ENCODE measurements at places on chromosomes 2 and 18.
A peak's percentile ranks its signal among the peaks of the same experiment; 100 is the strongest.

- peak; percentile 97 for DNase-seq
Observed at GRCh38 chr2:1556776-1557466, 143.7 kb downstream of the TPO start.

DNA sequence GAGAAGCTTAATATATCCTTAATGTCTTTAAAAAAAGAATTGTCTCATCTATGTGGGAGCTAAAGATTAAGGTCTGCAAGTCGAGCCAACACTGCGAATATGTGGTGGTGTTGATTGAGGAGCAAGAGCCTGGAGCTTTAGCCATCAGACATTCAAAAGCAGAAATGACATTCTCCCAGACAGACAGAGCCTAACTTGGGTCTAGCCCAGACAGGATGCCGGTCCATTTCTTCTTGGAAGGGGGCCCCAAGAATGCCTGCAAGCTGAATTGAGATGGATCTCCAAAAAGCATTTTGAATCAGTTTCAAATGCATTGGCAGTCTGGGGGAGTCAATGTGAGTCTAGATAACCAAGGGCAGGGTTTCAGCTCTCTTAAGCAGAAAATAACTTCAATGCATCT is 30.1 kb upstream of the EML4 start:
- DNase-seq = no peak

- DNase-seq = no peak
Observed at GRCh38 chr2:17160594-17160993, 357.6 kb downstream of the RAD51AP2 start.

GRCh38 chr2:112839407-112840067 is 3.0 kb upstream of the IL1B start:
- no peak for DNase-seq

DNA sequence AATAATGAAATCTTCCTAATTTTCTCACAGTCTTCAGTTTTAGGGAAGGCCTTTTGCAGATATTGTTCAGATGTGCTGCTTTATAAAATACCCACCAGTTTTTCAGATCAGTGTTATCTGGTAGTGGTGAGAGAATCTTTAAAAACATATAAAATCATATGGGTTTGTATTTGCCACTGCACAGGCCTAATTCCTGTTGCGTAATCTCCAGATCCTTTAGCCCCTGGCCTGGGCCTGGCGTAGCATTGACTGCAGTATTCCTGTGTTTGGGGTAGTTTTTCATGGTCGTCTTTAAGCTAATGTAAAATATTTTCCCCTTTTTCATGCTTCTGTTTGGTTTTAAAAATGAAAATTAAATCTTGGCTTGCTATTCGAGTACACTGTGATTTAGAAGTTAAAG is 43.2 kb downstream of the TSHZ1 start:
- no peak for DNase-seq

GRCh38 chr2:40488927-40489677 is 37.2 kb upstream of the SLC8A1 start:
- peak; percentile 57 for DNase-seq

GRCh38 chr2:134936691-134937090 is 18.1 kb downstream of the CCNT2 start:
- no peak for DNase-seq

GRCh38 chr18:3652380-3653262 is 202.6 kb downstream of the TGIF1 start:
- DNase-seq = peak; percentile 98

DNA sequence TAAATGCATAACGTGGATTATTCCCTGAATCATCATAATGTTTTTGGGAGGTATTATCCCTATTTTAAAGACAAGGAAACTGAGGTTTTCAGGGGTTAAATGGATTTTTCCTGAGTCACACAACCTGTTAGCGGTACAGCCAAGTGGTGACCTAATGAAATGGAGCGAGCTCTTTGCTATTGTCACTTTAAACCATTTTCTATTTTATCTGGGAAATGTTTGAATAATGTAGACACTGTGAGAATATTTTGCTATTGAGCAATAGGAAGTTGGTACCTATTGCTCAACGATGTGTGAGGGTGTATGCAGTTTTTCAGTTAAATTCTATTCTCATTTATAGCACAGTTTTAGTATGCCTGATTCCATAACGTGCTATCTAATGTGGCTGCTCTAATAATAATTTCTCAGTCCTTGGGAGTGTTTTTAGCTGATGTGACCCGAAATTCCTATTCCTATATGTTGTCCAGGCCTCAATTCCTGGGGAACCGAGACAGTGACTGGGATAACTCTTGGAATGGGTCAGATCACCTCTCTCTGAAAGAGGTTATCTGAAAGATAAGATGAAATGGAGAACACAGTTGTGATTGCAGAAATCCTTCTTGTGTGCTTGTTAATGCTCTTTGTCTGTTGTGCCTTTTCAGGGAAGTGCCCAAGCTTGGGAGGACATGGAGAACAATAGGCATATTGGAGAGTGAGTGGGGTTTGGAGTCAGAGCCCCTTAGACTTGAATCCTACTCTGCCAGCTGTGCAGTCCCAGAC is 38.4 kb downstream of the ABCB11 start:
- DNase-seq = no peak

- no peak for DNase-seq
Observed at GRCh38 chr18:78977637-78978348, 1.8 kb upstream of the SALL3 start.

- DNase-seq = no peak
Observed at GRCh38 chr2:88885679-88886416, 194.4 kb downstream of the RPIA start.

- peak; percentile 97 for DNase-seq
Observed at GRCh38 chr18:46155641-46156051, 51.5 kb downstream of the HAUS1 start.

GRCh38 chr18:68772268-68772667 is 25.6 kb upstream of the CCDC102B start:
- DNase-seq = no peak

DNA sequence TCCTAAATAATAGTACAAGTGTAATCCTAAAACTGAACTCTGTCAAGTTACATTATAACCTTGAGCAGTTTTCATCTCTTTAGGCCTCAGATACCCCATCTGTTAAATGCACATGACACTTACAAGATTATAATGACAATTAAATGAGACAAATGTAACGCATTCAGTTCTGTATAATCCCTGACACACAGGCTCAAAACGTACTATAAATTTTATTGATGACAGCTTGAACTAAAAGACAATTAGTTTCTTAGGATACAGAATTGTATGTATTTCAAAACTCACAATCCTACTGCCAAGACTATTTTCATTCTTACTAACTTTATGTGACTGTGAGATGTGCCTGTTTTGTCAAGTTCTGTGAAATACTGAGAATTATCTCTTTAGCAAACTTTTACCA is 56.2 kb downstream of the GFPT1 start:
- DNase-seq = no peak

- DNase-seq = no peak
Observed at GRCh38 chr2:179513181-179513580, 248.5 kb upstream of the SESTD1 start.

GRCh38 chr2:24111407-24111901 is 11.7 kb downstream of the PFN4 start:
- peak; percentile 41 for DNase-seq

- DNase-seq = no peak
Observed at GRCh38 chr2:10547663-10548376, 99.7 kb upstream of the ODC1 start.

GRCh38 chr2:7766088-7766722 is 849.0 kb downstream of the RNF144A start:
- DNase-seq = no peak

- DNase-seq = no peak
Observed at GRCh38 chr2:181698223-181698622, 17.9 kb upstream of the NEUROD1 start.

GRCh38 chr2:85393836-85394235 is 16.3 kb downstream of the CAPG start:
- no peak for DNase-seq

- DNase-seq = no peak
Observed at GRCh38 chr2:29307519-29307918, 192.3 kb downstream of the CLIP4 start.

- no peak for DNase-seq
Observed at GRCh38 chr2:25585189-25585588, 88.2 kb downstream of the DTNB start.

- no peak for DNase-seq
Observed at GRCh38 chr2:77017355-77017745, 504.8 kb downstream of the LRRTM4 start.

- no peak for DNase-seq
Observed at GRCh38 chr18:69980509-69980908, 32.8 kb upstream of the CD226 start.

DNA sequence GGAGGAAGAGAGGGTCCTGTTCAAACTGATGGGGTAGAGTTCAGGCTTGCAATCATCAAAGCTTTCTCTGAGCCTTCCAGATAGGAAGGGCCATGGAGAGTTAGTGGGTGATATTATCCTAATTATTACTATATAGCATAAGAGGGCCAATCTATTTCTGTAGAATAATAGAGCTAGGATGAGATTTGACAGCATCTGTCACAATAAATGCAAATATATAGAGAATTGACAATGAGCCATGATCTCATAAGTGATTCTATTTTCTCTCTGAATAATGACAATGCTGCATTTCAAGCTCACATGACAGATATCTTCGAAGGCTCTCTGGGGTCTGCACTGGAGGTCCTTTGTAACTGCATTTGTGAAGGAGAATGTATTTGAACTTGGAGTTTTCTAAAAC is 521.9 kb upstream of the CELF4 start:
- no peak for DNase-seq

- DNase-seq = no peak
Observed at GRCh38 chr2:100887713-100888495, 68.0 kb downstream of the NPAS2 start.

DNA sequence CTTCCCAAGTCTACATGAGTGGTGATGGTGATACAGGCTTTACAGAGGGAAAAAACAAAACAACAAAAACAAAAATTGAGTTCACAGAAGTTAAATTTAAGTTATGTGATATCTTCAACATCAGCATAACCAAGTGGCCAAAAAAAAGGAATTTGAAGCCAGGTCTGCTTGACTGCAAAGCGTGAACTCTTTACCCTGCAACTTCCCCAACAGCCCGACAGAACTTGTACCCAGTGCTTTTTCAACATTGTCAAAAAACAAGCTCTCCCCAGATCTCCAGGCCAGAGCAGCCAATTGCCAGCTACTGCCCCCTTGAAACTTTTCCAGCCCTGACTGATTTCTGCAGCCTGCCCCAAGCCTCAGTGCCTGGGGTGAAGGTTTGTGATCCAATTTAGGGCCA is 76.7 kb downstream of the RNF144A start:
- DNase-seq = no peak

GRCh38 chr2:216490061-216490460 is 8.6 kb upstream of the RPL37A start:
- peak; percentile 13 for DNase-seq

DNA sequence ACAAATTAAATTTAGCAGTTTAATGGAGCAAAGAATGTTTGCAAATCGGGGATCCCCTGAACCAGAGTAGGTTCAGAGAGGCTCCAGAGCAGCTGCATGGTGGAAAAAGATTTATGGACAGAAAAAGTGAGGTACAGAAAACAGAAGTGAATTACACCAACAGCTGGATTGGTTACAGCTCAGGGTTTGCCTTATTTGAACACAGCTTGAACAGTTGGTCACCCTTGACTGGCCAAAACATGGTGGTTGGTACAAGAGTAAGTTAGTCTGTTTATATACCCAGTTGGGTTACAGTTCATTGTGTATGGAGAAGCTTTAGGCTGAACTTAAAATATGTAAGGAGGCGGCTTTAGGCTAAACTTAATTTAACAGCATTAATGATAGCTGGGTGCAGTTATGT is 5.4 kb upstream of the CDCA7 start:
- no peak for DNase-seq

- no peak for DNase-seq
Observed at GRCh38 chr2:24515831-24516230, 24.8 kb downstream of the NCOA1 start.

- DNase-seq = no peak
Observed at GRCh38 chr2:222272446-222273015, 26.3 kb downstream of the PAX3 start.

GRCh38 chr2:24658531-24659202 is 134.5 kb downstream of the PTRHD1 start:
- DNase-seq = no peak

DNA sequence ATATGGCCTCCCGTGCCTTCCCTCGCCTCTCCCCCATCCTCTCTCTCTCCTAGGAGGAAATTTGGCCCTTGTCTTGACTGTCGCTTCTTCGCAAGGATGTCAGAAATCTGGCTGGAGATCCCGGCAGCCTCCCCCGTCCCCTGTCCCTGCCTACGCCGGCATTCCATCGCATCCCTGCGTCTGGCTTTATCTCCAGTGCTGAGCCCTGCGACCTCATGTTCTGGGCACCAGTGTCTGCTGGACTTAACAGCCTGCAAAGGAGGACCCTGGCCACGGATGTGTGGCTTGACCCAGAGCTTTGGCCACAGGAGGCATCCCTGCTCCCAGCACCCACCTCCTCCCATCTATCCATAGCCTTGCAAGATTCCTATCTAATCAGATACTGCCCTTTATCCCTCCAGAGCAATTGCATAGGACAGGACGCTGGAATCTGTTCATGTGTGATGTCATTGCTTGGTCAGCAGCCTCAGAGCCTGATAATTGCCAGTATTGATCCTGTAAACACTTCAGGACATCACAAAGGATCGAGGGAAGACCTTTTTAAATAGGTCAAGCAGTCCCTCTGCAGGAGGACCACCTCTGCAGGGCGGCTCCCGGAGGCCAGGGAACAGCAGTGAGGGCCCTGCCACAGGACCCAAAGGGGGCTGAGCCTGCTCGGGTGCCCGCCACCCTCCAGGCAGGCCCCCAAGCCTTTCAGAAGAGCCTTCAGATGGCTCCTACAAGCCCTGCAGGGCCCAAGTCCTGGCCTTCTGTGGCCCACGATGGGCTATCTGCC is 168.2 kb downstream of the TWIST2 start:
- no peak for DNase-seq

- DNase-seq = no peak
Observed at GRCh38 chr2:102522890-102523289, 49.9 kb downstream of the SLC9A4 start.

DNA sequence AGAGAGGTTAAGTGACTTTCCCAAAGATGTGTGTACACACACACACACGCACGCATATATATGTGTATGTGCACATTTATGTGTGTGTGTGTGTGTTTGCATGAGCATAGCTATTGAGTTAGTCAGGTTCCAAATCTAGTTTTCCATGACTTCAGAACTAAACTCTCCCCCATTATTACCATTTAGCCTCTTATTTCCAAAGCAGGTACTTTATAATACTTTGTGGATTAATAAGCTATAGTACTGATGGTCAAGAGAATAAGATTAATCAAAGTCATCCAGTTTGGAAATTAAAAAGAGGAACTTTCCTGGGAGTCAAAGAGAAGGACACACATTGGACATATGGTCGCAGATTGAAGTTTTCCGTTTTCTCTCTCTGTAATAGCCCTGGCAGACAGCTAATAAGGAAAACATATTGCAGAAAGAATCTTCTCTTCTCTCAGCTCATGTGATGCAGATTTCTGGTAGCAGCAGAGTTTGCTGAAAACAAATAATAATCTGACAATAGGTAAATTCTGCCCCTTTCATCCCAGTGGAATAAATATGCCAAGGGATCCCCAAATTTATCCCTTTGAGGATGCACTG is 410.9 kb upstream of the TCF4 start:
- no peak for DNase-seq

GRCh38 chr2:229141424-229142025 is 129.6 kb downstream of the PID1 start:
- DNase-seq = peak; percentile 13

All from RCC 7860 (cell line).